ENCODE measurements at places on chromosomes 4 and X. TPM values are rescaled to one million over a fixed set of nuclear protein-coding genes. Genes with fewer than 3 reads are reported as not detected.

Gene LGI2
- total RNA-seq = 1.7 TPM

Gene VCX2
- not detected for total RNA-seq

Gene IL13RA2
- not detected for total RNA-seq

Gene TENT5D
- not detected for total RNA-seq

Gene CT47B1
- total RNA-seq = not detected

Gene TCEAL8
- 60.1 TPM for total RNA-seq

Gene HSD17B13
- total RNA-seq = not detected

Gene AFF2
- total RNA-seq = 0.02 TPM

Gene BMP2K
- 20.2 TPM for total RNA-seq

Gene BEX1
- total RNA-seq = 3.4 TPM

Gene SPON2
- total RNA-seq = 8.8 TPM

Gene ADH6
- total RNA-seq = not detected

Gene SMIM43
- total RNA-seq = 1.0 TPM

Gene PROM1
- total RNA-seq = 6.0 TPM

Gene BEX5
- total RNA-seq = 1.5 TPM

Gene AVPR2
- total RNA-seq = 3.0 TPM

Gene N4BP2
- total RNA-seq = 5.0 TPM

Gene TMEM31
- total RNA-seq = not detected

Gene GAB1
- total RNA-seq = 87.9 TPM

Gene CT45A1
- not detected for total RNA-seq

Gene TMSB15A
- not detected for total RNA-seq

Gene MAP9
- 10.7 TPM for total RNA-seq

Gene C1GALT1C1
- total RNA-seq = 14.7 TPM

Gene PWWP3B
- total RNA-seq = 10.3 TPM

Gene BEX3
- 153 TPM for total RNA-seq
